ENCODE measurements at places on chromosomes 11 and 22.

GRCh38 chr11:70818351-70818750, 420.0 kb downstream of the CTTN start:
- no peak for DNase-seq

GRCh38 chr11:66902486-66903177, 45.8 kb downstream of the LRFN4 start:
- DNase-seq, result no peak

- peak; percentile 45 for DNase-seq
Measured at GRCh38 chr11:61279934-61280659, 15.0 kb downstream of the VWCE start.

- DNase-seq, result peak; percentile 92
Measured at GRCh38 chr11:70203751-70204465, 812 bp downstream of the FADD start.

GRCh38 chr11:118610773-118611432, 3.5 kb downstream of the PHLDB1 start:
- DNase-seq, result peak; percentile 67

- no peak for DNase-seq
Measured at GRCh38 chr11:36374726-36375125, 78.6 kb downstream of the PRR5L start.

DNA sequence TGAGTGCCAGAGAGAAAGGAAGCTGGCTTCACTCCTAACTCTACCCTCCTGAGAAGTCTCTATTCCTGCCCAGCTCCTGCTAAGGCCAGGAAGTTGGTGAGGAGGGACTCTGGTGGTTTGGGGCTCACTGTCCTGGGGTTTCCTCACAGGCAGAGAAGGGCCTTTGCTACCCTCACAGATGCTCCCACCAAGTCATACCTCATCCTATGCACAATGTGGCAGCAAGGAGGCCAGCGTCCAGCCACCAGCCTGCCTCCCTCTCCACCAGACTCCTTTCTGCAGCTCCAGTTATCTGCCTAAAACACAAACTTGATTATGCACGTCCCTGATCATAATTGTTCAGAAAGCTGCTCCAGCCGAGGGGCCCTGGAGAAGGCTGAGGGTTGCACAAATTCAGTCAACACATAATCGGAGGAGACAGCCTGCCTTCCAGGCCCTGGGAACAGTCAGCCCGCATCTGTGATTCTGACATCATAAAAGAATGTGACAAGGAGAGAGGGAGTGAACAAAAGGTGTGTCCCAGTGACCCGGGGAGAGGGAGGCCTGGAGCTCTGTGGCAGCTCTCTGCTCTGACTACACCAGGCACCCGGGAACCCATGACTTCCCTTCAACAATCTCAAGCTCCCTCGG, 28.8 kb downstream of the DKK3 start:
- DNase-seq, result peak; percentile 77

DNA sequence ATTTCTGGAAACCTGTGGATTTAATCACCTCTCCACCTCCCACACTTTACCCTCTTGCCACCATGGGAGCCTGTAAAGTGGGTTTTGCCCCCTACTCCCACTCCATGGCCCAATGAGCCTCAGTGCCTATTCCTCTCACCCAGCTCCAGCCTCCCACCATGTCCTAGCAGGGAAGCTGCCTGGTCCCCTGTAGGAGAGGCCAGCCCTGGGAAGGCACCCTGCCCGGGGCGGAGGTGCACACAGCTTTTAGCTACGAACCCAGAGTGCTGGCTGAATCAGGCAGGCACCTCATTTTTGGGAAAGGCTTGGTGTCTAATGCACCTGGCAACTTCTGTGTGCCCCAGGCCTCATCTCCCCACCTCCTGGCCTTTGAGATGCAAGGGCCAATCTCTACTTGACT, 35.8 kb upstream of the ALX4 start:
- no peak for DNase-seq

GRCh38 chr11:71236836-71237475, 15.4 kb downstream of the SHANK2 start:
- no peak for DNase-seq

DNA sequence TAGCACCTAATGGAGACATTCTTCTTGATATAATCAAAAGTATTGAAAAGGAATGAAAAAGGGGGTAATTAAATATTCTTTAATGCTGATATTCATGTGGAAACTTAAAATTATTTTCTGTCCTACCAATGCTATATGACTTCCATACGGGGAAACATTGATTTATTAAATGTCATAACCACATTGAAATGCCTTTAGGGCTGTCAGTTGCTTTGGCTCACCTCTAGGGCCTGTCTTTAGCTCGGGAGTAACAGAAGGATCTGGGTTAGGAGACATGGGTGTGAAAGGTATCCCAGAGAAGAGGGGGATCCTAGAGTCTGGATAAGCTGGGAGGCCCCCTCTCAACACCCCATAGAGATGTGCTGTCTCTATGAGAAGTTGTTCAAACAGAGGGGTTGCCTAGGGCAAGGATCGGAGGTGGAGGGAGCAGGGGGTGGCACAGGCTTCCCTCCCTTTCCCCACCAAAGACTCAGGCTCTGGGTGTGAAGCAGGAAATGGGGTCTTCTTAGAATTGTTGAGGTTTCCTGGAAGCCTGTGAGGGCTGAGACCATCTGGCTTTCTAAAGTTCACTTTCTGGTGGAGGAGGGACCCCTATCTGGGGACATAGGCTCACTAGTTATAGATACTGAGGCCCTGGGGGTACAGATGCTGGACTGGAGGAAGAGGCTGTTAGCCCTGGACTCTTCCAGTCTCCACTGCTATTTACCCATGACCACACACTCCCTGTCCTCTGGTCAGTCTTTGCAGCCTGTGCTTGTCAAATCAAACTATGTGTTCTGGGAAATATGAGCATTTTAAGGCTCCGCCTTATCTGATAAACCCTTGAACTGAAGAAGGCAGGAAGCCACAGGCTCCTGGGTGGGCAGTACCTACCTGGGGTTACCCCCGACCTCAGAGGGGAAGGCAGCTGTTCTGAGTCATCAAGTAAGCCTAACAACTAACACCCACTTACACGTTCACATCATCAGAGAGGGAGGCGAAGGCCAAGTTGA, 55.8 kb upstream of the RRAS2 start:
- peak; percentile 54 for DNase-seq

DNA sequence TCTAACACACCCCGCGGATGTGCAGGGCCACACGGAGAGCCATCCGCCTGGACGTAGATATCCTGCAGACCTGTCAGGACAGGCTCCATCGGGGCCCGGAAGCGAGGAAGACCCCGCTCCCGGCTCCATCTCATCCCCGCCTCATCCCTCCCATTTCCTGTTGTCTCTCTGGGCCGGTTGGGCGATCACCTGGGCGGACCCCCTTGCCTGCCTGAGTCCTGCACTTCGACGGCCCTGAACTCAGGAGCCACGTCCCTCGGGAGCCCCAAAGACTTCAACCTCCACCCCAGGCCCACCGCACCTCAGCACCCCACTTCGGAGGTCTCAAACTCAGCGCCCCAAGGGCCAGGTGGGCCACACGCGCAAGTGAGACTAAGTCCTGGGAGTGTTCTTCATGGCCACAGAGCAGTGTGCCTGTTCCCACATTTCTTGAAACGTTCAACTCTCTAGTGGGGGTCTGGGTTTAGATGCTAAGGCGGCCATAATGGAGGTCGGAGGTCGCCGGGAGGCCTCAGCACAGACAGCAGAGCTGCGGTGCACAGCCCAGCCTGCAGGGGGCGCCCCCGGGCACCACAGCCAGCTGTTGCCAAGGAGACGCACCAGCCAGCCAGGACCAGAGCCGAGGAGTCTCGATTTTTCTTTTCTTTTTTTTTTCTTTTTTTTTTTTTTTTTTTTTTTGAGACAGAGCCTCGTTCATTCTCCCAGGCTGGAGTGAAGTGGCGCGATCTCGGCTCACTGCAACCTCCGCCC, 26.0 kb upstream of the FADD start:
- DNase-seq, result peak; percentile 14

GRCh38 chr11:113724778-113725177, 18.7 kb upstream of the TMPRSS5 start:
- no peak for DNase-seq

- no peak for DNase-seq
Measured at GRCh38 chr11:66309475-66309874, 7.4 kb downstream of the CD248 start.

DNA sequence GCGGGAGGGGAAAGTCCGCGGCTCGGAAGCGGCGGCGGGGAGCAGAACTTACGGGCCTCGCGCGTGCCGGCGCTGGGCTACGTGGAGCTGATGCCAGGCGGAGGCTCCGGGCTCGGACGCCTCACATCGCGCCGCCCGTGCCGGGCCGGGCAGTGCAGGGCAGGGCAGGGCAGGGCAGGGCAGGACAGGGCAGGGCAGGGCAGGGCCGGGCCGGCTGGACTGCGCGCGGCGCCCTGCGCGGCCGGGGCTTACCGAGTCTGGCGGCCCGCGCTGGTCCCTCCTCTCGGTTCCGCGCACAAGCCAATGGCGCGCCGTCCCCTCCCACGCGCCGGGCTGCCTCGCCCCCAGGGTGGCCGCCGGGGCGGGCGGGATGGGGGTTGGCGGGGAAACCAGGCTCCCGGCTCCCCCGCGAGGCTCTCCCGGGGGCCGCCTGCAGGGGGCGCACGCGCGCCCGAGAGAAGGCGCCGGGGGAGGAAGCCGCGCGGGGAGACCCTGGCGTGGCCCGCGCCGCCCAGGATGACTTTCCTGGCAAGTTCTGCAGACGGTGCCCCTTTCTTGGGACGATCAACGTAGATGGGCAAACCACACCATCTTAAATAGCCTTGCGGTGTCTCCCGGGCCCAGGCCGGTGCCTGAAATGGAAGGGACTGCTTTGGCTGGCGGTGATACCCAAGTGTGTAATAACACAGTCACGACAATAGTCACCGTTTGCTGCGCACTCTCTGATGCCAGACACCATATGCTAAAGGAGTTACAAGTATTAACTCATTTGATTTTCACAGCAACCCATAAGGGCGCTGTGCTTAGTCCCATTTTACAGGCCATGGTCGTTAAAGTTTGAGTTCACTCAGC, at the start of gene TP53I11:
Gene TP53I11 (minus strand): TSS at position 259 of the 852 bp plus-strand sequence. CDS start 12,548 bp downstream, outside the sequence.
- DNase-seq, result peak; percentile 57

DNA sequence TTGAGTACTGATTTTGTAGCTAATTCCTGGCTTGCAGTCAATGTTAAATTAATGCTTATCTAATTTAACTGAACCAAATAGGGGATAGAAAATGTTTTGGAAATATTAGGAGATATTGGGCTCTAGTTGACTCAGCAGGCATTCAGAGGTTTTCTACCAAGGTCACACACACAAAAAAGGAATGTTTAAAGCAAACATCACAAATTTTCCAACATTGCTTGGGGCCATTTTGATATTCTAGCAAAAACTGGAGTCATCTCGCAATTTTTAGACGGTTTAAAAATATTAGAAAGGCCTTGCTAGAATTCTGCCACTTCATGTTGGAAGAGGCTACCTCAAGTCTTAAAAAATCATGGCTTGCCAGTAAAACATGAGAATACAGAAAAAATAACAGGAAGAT, 2082.1 kb upstream of the RAG2 start:
- DNase-seq, result no peak

DNA sequence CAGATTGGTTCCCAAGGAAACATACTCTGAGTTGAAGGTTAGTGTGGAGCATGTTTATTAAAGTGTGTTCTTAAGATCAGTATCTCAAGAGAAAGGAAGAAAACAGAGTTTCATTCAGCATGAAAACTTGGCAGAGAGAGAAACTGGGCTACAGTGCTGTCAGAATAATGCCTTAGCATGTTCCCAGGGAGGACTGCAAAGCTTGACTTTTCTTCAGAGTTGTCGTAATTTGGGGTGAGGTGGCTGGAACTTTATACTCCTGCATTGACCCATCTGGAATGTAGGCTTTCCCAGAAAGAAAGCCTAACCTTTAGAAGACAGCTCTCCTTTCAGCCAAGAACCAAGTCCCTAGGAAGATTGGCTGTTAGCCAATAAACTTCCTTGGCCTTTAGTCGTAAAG, 190.8 kb upstream of the CNTN5 start:
- DNase-seq, result no peak

DNA sequence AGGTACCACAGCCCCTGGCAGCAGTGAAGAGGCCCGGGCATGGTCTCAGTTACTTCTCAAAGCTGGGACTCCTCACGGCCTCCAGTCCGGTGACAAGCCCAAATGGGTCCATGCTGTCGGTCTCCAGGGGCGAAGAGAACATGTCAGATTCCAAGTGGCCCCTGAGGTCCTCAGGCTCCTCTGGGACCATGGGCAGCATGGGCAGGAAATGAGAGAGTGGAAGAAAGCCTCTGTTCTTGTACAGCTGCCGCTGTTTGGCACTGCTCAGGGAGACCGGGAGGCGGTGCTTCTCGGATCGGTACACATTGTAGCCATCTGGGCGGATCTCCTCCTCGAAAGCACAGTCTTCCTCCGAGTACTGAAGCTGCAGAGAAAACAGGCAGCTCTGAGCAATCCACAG, 4.6 kb downstream of the FGF19 start:
- no peak for DNase-seq

GRCh38 chr11:1162138-1162475, 4.4 kb downstream of the MUC5AC start:
- no peak for DNase-seq

DNA sequence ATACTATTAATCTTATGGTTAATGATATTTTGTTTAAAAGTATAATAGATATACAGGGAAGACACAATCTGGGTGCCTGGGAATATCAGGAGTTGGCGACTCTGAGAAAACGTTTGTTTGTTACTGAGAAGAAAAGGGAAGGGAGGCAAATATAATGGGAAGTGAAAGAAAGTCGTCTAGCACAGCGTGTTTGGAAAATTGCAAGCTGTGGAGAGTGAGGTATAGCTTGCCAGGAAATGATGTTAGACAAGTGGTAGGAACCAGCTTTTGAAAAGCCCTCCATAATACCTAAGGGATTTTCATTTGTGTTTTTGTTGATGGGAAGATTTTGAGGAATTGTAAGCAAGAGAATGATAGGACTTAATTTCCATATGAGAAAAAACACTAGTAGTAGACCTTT, 322.2 kb downstream of the LUZP2 start:
- no peak for DNase-seq

- peak; percentile 17 for DNase-seq
Measured at GRCh38 chr11:17840101-17840548, 105.5 kb downstream of the KCNC1 start.

- DNase-seq, result no peak
Measured at GRCh38 chr11:46197421-46197820, 76.2 kb upstream of the PHF21A start.

DNA sequence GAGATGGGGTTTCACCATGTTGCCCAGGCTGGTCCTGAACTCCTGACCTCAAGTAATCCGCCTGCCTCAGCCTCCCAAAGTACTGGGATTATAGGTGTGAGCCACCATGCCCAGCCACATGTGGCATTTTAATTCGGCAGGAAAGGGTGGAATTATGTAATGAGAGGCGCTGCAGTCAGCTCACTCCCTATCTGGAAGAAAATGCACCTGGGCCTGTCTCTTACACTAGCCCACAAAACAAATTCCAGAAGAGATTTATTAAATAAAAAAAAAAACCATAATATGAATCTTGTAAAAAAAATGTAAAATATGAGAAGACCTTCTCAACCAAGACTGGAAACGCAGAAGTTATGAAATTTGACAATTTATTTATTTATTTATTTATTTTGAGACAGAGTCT, 8.2 kb upstream of the KAT5 start:
- no peak for DNase-seq

Measured in fibroblast of mammary gland (primary cell).